Fibroblast of gingiva (primary cell): ENCODE measurements at places on chromosomes 7 and 10.

DNA sequence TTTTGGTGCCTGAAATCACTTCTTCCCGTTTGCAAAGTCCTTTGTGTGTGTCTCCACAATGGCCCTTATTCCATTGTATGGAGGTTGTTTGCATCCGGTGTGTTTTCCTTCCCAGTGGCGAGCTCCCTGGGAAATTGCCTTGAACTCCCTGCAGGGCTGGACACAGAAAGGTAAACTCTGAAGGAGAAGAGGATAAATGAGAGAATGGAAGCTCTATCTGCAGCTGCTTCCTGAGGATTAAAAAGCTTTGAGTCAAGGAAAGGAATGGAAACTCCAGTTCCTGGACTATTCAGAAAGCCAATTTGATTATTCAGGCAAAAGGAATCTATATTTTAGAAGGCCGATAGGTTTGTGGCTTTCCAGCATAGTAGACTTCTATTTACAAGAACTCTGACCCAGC lies 4.4 kb upstream of the GRK5 start:
- no peak for DNase-seq

DNA sequence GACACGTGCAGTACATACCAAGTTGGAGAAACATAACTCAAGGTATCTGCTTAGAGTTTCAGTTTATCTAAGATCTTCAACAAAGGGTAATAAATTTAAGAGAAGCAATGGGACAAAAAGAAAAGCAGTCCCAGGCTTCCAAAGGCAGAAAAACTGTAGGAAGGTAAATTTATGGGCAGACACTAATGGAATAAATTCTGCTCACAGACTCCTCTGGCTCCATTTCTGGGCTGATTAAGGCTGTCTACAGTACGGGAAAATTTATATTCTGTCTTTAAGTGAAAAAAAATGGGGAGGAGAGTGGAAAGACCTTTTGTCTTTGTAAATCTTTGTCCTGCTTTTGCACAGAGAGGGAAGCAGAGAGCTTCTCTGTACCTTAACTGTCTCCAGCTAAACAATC lies 587.5 kb upstream of the IGFBP3 start:
- no peak for DNase-seq

GRCh38 chr10:9416331-9416730 lies 1361.8 kb downstream of the GATA3 start:
- DNase-seq, result no peak

- DNase-seq, result no peak
Measured at GRCh38 chr7:100372694-100373093, 593 bp upstream of the PILRA start.
